ENCODE measurements at places on chromosomes 6 and 20.

- DNase-seq = no peak
These were observed 229.8 kb downstream of the ZMYND8 start for GRCh38 chr20:47126709-47127108.

DNA sequence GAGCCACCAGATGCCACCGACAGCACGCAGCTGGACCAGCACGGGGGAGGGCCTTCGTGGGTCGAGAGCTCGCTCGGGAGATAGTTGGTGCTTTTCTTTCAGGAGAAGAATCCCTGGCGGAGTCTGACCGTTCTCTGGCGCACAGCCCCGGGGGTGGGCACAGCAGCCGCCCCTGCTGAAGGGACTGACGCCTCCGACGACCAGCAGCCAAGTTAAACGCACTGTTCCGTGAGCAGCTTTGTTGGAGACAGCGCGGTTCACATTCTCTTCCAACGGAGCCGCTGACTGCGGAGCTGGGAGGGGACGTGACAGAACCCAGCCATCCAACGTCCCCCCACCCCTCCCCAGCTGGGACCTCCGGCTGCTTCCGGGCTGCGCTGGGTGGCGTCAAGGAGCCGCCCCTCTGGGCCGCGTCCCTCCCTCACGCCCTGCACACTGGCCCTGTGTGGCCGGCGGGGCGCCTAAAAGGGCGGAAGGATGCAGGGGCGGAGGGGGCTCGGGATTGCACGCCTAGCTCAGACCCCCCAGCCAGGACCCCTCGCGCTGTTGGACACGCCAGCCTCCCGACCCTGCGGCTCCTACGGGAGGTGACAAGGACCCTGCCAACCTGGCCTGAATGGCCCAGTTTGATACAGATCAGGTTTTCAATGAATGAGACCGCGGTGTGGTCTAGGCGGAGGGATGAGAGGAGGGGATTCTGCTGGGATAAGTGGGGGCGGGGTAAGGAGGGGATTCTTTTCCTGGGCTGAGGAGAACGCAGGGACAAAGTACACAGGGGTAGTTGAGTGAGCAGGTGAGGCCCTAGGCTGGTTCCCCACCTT is 36.4 kb upstream of the KHDC1 start:
- DNase-seq = no peak

DNA sequence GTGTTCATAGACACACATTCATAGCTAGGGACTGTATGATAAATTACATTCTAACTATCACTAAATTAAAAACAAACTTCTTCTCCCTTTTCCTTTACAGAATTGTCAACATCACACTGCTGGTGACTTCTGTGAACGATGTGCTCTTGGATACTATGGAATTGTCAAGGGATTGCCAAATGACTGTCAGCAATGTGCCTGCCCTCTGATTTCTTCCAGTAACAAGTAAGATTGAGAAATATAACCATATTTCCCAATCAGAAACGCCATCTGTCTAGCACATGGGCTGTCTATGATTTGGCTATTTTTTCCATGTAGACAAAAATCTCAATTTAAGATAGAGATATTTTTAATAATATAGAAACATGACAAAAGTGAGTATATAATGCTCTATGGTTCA is 367.7 kb downstream of the ARHGAP18 start:
- no peak for DNase-seq

GRCh38 chr6:148307405-148307804 is 35.2 kb upstream of the SASH1 start:
- no peak for DNase-seq

DNA sequence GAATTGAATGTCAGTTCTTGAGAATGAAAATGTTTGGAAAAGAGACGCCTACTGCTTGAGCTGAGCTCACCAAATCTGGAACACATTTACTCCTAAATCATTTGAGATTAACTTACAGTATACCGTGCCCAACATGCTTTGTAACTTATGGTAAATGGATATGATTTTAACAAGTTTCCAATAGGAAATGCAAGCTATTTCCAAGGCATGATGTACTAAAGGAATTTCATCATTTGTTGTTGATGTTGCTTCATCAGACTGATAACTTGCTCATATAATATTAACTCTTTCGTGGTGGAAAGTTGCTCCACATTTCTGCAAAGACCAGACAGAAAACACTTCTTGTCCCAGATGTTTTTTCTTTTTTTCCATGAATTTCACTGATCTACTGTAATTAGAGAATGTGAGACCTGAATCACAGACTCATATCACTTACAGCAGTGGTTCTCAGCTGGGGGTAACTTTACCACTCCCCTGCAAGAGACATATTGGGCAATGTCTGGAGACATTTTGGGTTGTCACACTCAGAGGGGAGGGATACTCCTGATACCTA is 116.6 kb upstream of the TRAF3IP2 start:
- DNase-seq = no peak

DNA sequence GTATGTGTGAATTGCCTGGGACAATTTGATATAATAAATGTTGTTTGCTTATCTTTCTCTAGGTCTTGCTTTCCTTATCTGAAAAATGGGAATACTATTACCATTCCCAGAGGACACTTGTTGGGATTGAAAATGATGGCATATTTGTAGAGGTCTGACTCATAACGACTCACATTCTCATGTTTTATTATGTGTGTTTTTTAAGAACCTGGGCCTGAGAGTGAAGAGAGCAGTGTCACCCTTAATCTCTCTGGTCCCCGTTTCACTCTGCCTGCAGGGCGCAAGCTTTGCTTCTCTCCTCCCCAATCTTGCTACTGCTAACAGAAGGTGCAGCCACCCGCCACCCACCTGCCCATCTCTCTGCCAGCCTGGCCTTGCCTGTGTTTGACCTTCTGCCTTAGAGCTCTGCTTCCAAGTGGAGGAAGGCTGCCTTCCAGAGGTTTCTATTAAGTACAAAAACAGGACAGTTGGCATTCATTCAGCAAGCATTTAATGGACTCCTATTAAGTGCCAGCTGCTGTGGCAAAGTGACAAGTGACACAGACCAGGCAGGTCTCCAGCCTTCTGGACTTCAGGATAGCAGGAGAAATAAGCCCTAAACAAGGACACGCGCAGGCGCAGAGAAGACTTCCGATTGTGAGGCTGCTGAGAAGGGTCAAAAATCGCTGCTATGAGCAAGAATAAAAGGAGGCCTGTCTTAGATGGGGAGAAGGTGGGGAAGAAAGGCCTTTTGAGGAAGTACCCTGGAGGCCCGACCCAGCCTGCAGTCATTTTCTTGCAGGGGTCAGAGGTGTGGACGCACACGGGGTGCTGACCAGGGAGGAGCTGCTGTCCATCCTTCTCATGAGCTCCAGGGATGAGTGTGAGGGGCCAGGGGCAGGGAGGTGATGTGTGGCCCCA is 112.5 kb downstream of the JPH2 start:
- DNase-seq = peak; percentile 53

DNA sequence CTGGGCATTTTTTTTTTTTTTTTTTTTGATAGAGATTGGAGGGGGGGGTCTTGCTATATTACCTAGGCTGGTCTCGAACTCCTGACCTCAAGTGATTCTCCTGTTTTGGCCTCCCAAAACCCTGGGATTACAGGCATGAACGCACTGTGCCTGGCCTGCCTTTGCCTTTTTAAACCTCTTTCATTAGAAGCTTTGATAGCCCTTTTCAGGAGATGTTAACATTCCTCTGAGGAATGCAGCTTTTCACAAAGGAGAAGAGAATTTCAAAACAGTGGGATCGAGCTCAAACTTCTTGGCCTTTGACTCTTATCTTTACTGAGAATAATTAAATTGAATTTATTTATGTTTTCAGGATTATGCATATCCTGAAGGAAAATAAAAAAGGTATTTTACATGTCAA is 31.3 kb downstream of the SLC26A8 start:
- DNase-seq = no peak

DNA sequence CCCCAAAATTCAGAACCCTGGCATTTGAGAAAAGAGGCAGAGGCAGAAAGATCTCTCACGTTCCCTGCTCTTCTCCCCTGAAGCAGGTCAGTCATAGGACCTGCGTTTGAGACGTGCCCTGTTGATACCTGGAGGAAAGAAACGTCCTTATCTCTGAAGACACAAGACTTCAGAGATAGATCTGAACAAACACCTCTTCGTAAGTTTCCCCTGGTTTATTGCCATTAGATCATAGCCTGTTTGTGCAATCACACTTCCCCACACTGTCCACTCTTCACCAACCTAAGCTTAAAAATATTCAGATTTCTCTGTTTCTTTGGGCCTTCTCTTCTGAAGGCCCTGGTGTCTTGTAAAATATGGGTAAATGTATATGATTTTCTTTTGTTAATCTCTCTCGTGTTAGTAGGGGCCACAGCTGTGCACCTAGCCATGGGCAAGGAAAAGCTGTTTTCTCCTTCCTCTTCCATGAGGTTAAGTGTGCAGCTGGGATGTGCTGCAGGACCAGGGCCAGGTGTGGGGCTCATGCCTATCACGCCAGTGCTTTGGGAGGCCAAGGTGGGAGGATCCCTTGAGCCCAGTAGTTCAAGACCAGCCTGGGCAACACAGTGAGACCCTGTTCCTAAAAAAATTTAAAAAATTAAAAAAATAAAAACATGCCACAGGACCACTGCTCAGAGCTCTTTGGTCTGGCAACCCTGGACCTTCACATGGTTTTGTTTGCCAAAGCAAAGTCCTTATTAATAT is 4.7 kb upstream of the SLC22A2 start:
- DNase-seq = no peak

- DNase-seq = no peak
These were observed at the start of gene PPP1R3G for GRCh38 chr6:5084781-5085647. Gene PPP1R3G, plus strand, starts transcription at chr6:5085341. Its CDS starts 145 bp downstream, at chr6:5085486.

DNA sequence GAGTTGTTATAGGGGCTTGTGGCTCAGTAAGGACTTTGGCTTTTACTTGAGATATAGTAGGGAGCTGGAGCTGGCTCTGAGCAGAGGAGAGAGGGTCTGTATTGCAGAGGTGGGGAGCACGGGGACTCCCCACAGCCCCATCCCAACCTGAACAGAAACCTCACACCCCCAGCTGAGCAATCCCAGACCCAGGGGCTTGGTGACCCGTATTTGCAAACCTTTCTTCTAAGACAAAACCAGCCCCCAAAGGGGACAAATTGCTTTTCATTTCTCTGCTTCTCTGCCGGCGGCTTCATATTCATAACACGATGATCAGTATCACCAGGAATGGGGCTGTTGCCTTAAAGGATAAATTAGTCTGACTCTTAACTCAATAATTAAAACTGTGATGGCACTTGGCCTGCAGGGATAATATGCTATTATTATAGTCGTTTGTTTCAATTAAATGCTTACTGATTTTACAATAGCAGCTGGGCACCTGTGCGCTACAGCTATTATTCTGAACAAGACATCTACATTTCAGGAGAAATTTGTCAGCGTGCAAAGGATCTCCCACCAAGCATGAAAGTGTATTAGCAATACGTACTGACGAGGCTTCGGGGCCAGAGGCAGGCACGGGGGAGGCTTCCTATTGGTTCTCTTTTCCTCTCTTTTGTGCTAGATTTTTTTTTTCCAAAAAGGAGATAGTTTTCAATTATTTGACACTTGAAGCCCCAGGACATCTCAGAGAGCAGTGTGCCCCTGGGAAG is 118.1 kb downstream of the TOX2 start:
- no peak for DNase-seq

GRCh38 chr6:21874372-21874771 is 280.8 kb downstream of the SOX4 start:
- DNase-seq = no peak

- DNase-seq = no peak
These were observed 12.4 kb upstream of the RBM38 start for GRCh38 chr20:57378646-57379262.

GRCh38 chr6:30481211-30481964 is 7.9 kb upstream of the HLA-E start:
- DNase-seq = no peak

DNA sequence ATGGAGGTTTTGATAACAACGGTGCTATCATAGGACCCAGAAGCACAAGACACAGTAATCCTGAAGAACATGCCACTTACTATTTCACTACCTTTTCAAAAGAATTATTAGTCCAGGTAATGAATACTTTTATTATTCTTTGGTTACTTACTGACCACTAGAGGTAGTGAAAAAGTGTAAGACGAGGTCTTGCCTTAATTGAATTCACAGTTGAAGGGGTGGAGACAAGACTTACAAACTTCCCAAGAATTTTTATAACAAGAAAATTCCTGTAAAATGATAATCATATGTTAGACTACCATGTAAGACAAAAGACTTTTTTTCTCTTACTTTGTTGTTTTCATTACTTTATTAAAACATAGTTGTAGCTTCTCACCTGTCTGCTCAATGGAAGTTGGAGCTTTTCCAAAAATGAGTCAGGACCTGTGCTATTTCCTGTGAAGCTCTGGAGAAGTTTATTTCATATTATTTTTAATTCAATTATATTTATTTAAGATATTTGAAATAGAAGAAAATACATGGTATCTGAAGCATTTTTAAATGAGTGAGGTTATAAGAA is 52.4 kb downstream of the DOP1A start:
- DNase-seq = no peak

- DNase-seq = no peak
These were observed 339.1 kb downstream of the BTBD3 start for GRCh38 chr20:12256806-12257205.

DNA sequence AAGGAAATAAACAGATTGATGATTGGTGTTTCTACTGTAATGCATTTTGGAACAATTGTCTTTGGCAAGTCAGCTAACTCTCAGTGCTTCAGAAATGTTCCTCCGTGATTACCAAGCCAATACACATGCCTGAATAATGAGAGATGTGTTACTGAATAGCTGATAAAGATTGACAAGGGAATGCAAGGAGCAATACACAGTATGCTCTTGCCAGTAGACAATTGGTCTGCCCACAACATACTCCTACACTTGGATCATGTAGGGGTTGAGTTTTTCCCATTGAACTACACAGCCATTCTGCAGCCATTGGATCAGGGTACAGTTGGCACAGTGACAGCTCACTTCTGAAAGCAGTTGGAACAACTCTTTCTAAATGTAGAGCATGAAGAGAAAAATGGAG is 5.6 kb upstream of the GJB7 start:
- no peak for DNase-seq

- no peak for DNase-seq
These were observed 42.7 kb upstream of the NHSL1 start for GRCh38 chr6:138541823-138542481.

DNA sequence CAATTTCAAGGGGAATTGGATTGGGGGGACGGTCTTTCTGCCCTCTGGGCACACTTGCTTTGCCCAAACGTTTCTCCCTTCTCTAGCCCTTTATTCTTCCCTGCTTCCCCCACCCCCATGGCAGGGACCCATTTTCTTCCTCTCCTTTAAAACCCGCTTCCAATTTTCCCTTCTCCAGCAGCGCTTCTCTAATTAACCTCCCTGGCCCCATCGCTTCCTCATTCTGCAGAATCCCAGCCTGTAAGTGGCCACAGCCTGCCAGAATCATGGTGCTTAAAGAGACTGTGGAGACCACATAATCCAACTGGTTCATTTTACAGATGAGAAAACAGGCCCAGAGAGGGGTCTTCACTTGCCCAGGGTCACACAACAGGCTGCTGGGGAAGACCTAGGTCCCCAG is 61.4 kb downstream of the CPNE5 start:
- DNase-seq = no peak

DNA sequence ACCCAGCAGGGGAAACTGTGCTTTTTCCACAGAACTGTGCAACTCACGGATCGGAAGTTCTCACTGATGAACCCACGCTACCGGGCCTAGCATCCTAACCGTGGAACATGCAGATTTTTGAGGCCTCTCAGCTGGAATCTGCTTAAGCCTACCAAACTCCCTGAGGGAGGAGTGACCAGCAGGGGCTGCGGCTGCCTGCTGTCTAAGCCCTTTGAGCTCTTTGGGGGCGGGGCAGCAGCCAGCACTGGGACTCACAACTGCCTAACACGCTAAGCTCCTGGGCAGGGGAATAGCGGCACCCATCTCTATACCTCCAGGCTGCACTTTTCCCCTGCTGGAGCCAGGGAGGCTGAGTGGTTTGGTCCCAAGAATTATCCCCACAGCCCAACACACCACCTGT is 20.4 kb upstream of the METTL24 start:
- no peak for DNase-seq

Data from SW 1271 (cell line).